ENCODE measurements at places on chromosomes 1 and 21. TPM values are rescaled to one million over a fixed set of nuclear protein-coding genes. Genes with fewer than 3 reads are reported as not detected.

CELA3B gene
- not detected for total RNA-seq

OLIG2 gene
- total RNA-seq: not detected

DENND2D gene
- 44.9 TPM for total RNA-seq

KCNE2 gene
- total RNA-seq: not detected

DNA sequence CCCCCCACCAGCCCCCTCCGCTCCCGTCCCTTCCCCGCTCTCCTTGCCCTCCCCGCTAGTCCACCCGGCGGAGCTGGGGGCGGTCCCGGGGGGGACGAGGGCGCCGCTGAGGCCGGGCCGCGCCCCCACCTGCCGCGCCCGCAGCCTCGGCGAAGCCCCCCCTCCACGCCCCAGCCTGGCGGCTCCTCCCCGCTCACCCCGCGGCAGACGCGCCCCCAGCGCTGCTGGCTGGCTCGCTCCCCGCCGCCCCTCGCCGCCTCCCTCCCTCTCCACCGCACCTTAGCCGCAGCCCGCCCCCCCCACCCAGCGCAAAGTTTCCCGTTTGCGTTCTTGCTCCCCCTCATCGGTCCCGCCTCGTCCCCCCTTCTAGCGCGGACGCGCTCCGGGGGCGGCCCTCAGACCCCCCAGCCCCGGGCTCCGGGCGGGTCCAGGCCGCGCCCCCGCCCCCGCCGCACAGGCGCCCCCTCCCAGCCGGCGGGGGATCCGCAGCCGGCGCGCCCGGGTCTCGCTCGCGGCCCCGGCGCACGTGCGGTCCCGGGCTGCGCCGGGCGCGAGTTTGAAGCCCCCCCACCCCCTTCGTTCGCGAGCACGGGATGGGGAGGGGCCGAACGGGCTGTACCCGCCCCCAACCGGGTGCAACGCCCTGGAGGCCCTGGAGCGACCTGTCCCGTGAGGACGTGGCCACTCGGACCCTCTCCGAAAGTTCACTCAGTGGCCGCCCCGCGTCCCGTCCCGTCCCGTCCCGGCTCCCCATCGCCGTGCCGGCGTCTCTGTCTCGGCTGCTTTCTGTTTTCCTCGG, 623 bp downstream of the PTPRF start:
- peak; percentile 62 for DNase-seq

DNA sequence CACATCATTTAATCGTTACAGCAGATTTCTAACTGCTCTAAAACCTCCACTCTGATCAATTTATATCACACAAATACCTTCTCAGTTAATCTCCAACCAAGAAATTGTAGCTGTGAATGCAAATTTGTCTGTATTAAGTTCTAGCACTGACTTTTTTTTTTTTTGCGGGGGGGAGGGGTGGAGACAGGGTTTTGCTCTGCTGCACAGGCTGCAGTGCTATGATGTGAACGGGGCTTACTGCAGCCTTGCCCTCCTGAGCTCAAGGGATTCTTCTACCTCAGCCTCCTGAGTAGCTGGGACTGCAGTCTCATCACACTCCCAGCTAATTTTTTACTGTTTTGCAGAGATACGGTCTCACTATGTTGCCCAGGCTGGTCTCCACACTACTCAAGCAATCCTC, 163.6 kb downstream of the RERE start:
- DNase-seq: no peak

DNA sequence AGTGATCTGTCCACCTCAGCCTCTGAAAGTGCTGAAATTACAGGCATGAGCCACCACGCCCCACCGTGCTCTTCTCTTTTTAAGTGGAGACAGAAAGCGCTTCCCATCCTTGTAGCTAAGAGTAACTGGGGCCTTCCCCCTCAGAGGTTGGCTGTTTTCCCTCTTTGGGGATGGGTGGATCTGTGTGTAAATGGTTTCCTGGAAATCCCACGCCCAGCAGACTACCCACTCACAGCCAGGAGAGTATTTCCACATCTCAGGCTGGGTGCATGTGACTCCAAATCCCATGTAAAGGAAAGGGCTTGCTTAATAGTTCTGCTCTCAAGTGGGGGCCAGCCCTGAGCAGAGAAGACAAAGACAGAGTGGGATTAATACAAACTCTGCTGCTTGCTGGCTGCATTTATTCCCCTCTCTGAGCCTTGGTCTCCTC, 19.6 kb upstream of the TCEA3 start:
- DNase-seq: no peak

GRCh38 chr1:117641536-117641935, 35.7 kb downstream of the TENT5C start:
- no peak for DNase-seq

GRCh38 chr1:167022384-167022783, 33.3 kb downstream of the MAEL start:
- DNase-seq: no peak

DNA sequence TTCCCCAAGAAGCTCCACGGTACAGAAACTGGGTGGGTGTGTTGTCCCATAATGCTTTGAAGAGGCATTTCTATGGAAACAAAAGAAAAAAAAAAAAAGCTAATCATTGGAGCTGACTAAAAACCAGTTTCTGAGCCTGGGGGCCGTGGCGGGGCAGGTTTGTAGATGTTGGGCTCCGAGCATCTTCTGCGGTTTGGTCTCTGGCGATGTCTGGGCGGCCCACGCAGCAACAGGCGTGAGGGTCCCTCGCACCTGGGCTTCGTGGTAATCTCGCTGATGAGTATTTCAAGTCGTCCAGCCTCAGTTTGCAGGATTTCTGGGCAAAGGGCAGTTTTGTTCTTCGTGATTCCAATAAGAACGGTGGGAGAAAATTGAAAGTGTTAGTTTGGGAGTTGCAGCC, 6.8 kb downstream of the TP73 start:
- no peak for DNase-seq

DNA sequence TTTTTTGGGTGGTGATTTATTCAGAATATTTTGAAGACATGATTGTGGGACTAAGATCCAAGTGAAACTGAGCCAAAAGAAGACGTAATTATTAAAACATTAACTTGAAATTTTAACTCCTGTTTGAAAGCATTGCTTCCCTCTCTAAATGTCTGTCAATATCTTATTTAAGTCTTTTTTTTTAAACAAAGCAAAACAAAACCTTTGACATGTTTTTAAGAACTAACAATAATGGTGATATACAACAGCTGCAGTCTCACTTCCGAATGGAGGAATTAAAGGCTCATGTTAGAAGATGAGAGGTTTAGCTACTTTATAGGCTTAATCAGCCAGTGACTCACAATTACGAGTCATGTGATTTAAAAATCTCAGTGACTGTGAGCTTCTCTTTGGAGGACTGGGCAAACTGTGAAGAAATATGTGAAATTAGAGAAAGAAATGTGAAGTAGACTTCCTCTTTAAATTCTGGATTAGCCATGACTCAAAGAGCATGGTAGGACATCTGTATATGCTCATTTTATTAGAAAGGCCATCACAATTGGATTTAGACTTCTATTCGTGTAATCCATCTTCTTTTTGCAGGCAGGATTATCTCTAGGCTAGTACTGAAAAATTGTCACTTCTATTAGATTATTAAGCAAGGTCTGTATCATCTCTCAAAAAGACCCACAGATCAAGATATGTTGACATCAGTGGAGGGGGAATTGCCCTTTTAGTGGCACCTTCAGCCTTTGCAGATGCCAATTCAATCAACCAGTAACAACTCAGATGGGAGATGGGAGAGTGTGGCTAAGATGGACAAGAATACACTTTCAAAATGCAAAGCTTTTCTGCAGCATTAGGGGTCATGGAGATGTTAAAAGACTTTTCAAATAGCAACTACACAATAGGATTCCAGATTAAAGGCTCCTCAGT, 28.7 kb downstream of the KCNA3 start:
- DNase-seq: no peak

GRCh38 chr1:162645666-162646065, 13.4 kb downstream of the DDR2 start:
- no peak for DNase-seq

- no peak for DNase-seq
Observed at GRCh38 chr1:183634429-183635065, 1.0 kb downstream of the ARPC5 start.

GRCh38 chr1:175192111-175192629, 406 bp downstream of the KIAA0040 start:
- DNase-seq: peak; percentile 55

GRCh38 chr1:171295821-171296220, 18.2 kb upstream of the FMO4 start:
- no peak for DNase-seq

DNA sequence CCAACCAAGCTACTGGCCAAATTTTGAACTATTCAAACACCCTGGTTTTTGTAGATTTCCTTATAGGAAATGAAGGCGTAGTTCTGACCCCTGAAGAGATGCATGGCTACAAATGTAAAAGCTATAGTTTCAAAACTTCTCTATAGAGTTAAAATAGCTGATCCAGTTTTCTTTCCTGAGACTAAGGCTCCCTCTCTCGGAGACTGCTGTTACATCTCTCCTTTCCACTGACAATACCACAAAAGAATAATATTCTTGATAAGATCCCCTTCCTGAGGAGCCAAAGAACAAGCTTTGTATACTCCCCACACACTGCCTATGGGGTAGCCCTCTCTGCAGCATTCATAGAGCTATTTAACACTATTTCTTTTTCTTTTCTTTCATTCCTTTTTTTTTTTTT, 6.7 kb upstream of the CFAP126 start:
- no peak for DNase-seq

Measured in PC-9 (cell line).